ENCODE measurements at places on chromosomes 4 and X.

GRCh38 chr4:62482355-62482754 is 1282.2 kb downstream of the ADGRL3 start:
- DNase-seq = no peak

DNA sequence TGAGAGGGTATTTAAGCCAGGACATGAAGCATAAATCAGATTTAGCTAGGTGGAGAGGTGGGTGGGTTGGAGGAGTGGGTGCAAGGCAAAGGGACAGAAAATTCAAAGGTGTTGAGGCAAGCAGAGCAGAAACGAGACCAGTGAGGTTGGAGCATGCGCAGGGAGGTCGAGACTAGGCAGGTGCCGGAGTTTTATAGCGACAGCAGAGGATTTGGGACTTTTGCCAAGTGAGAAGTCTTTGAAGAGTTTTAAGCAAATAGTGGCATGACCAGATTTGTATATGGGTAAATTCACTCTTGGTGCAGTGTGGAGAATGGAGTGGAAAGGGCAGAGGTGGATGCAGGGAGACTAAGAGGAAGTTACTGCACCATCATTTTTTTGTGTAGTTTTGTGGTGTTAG is 107.0 kb upstream of the TLR2 start:
- no peak for DNase-seq

- DNase-seq = no peak
Observed at GRCh38 chr4:155529272-155529671, 137.4 kb upstream of the GUCY1A1 start.

DNA sequence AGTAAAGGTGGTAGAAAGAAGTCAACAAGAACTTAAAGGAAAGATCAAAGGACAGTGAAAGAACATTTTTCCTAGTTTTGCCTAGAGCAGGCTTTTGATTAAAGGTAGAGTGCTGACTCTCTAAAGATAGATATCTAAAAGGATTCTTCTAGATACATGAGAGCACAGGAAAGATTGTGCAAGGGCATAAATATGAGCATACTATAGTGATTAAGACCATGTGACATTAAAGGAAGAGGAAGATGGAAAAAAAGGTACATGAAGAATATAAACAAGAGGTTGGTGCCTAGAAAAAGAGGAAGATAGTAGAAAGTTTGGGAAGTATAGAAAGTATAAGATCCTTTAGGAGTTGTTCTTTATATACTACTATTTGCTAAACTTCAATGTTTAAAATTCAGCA is 26.1 kb upstream of the TET2 start:
- DNase-seq = no peak

GRCh38 chrX:2188840-2189239 is 311.9 kb downstream of the DHRSX start:
- no peak for DNase-seq

GRCh38 chrX:44480591-44480990 is 62.1 kb downstream of the FUNDC1 start:
- DNase-seq = no peak

DNA sequence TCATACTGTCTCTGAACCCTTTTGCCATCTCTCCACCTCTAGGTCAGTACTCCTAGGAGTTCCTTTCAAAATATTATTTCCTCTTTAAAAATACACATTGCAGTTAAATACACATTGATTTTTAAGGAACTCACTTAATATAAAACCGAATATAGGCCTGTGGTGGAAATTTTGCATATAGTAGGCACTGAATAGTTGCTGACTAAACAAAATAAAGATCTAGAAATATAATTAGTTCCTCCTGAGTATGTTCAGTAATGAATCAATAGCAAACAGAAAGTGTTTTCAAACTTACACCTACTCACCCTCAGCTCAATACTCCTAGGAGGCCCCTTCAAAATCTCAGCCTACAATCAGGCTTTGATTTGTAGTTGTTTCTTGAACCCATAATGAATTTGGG is 61.5 kb downstream of the IGSF1 start:
- no peak for DNase-seq

DNA sequence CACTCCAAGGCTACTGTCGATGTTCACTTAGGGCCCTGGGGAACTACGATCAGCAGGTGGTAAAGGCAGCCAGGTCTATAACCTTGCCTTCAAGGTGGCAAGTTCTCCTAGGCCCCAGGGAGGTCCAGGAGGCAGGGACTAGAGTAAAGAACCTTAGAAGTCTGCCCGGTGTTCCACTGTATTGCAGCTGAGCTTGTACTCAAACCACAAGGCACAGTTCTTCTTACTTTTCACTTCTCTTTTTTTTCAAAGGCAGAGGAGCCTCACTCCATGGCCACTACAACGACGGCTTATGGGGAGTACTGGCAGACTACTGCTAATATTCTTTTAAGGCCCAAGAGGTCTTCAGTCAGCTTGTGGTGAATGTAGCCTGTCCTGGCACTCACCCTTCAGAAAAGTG is 78.8 kb upstream of the GPR174 start:
- no peak for DNase-seq
